ENCODE measurements at places on chromosomes 1 and 21.

- DNase-seq = no peak
These were observed 7.0 kb upstream of the RWDD3 start for GRCh38 chr1:95226781-95227660.

DNA sequence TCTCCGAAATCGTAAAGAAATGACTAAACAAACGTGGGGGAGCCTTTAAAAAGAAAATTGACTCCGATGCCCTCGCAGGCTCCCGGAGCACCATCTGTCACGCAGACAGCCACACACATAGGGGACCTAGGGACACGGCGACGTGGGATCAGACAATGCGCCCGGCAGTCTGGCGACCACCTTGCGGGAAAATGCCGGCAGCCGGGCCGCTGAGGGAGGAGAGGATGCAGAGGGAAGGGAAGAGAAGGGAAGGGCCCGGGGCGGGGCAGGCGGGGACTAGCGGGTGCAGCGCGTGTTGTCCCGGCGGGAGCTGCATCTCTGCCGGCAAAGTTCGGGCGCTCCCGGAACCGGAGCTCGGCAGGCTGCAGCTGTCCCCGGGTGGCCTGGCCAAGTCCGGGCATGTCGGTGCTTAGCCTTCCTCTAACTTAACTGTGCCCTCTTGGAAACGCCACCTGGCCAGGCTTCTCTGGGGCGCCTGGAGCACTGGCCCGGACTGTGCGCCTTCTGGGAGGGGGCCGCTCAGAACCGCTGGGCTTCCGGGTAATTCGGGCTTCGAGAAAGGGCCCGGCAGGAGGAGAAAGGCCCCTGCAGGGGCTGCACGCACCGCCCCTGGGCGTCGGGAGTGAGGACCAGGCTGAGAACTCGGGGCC, 1.8 kb downstream of the NHLH2 start:
- DNase-seq = no peak

DNA sequence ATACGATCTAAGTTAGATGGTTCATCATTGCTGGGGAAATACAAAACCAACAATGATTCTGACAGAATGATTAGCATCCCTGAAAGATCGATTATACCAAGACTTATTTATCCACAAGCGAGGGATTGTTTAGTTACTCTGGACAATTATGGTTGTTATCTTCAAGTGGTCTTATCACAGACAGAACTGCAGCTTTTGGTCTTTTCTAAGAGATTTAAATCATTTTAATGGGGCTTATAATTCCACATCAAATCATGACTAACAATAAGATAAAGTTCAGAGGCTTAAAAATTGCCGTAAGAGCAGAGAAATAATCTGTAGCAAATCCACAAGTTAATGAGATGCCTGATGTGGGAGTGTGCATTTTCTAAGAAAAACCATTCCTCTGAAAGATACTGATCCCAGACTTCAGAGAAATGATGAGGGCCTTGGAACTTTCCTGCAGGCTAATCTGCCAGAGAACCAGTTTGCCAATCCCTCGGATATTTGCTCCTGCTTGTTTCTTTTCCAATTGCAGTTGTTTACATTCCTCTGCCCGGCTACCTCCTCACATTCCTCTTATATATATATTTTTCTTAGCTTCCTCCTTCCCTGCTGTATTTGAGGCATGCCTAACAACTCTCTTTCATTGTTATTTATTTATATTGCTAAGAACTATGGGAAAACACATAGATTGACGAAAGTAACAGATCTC, 134.8 kb downstream of the BACH1 start:
- DNase-seq = no peak

DNA sequence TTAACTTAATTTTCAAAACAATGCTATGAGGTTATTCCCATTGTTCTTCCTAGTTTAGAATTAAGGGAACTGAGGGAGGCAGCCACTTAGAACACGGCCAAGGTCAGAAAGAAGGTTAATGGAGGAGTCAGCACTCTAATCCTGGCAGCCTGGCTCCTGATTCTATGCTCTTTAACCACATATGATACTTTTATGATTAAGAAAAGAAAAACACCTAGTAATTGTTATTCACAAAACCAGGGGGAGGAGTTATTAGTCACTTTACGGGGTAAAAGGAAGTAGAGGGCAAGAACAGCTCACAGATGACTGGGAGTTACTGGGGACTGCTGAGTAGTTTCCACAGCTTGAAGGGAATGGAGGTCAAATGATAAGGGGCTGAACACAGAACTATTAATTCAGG, 38.6 kb downstream of the GADD45A start:
- no peak for DNase-seq

DNA sequence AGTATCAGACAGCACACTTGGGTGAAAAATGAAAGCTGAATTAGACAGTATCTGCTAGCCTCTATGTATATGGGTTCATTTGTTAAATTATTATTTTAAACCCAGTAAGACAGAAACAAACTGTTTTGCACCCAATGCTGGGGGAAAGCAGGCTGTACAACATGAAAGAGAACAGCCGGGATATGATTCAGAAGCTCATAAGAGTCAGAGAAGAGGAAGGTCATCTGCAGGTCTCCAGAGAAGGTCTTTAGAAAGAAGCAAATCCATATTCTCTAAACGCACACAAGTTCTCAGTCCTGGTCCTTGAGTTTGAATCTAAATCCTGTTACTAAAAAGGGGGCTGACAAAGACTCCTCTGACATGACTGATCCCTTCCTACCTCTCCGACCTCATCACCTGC, 155.1 kb downstream of the SIPA1L2 start:
- no peak for DNase-seq

DNA sequence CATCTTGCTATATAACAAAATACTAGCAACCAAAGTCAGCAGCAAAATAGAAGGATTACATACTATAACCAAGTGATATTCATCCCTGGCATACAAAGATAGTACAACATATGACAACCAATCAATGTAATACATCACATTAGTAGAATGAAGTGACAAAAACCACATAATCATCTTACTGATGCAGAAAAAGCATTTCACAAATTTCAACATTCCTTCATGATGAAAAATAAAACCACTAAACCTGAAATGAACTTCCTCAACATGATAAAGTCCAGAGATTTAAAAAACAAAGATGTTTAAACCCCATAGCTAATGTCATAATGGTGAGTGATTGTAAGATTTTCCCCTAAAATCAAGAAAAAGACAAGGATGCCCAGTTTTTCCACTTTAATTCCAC, 18.6 kb downstream of the RO60 start:
- DNase-seq = no peak
